ENCODE measurements at places on chromosomes 7 and 10. TPM values are rescaled to one million over a fixed set of nuclear protein-coding genes. Genes with fewer than 3 reads are reported as not detected.

The PDK4 gene
- total RNA-seq, result 0.78 TPM

The FAM25C gene
- total RNA-seq, result not detected

The NOS3 gene
- 2.6 TPM for total RNA-seq

GRCh38 chr10:93266858-93267257 is 193.2 kb downstream of the CYP26A1 start:
- no peak for DNase-seq

DNA sequence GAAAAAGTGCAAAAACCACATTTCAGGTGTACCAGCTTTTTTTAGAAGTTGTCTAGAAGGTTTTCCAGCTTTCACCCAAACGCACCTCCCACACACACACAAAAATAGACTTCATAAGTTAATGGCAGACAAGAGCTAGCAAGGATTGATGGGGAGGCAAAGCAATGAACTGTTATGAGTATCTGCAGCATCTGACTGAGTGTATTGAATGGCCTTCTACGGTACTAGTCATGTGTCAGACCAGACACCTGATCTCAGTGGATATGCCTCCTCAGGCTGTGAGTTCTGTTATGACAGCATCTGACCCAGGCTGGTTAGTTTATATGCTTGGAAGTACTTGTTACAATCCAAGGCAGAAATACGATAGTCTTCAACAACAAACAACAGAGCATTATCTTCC is 406.1 kb upstream of the AUTS2 start:
- no peak for DNase-seq

GRCh38 chr7:124369310-124369709 is 336.4 kb upstream of the TMEM229A start:
- no peak for DNase-seq

DNA sequence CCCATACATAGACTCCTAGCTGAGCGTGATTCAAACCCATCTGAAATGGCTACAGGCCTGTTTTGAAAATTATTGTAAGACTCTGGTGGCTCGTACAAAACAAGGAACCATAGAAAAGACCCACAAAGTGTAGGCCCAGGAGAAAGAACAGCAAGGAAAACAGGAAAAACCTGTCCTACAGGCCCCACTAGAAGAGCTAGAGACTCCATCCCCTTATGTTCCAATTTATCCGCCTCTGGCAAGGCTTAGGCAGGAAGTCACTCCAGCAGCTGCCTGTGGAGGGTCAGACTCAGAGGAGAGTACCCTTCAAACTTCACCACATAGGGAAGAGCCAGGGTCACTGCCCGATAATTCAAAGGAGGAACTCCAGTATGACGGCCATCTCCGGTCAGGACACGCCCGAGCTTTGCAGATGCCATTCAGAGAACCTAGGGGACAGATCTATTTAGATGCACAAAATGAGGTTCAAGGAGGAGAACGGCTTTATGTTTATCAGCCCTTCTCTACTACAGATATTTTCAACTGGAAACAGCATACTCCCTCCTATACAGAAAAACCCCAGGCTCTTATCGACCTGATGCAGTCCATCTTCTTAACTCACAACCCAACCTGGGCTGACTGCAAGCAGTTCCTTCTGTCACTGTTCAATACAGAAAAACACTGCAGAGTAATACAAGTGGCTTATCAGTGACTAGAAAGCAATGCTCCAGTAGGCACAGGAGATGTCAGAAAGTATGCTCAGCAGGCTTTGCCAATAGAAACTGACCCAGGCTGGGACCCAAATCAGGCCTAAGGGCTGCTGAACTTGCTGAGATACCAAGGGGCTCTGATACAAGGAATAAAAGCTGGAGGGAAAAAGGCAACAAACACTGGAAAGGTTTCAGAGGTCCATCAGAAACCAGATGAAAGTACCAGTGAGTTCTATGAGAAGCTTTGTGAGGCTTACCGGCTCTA is 8.6 kb upstream of the ZNF33B start:
- no peak for DNase-seq
